T-helper 17 cell (primary cell): ENCODE measurements at places on chromosomes 11 and 22.

DNA sequence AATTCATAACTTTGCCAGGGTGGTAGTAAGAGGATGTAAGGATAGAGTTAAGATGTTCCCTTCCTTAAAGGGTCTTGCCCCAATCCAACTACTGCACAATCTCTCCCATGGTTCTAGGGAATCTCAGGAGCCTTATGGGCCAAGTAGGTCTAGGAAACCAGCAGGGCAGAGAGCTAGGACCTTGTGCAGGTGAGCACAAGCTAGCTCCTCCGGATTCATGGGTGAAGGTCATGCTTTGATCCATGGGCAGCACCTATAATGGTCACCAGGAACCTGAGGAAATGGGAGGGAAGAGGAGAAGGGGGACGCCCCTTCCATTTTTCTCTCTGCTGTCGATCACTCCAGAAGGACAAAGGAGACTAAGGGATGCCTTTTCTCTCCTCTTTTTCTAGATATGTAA is 16.8 kb downstream of the KCNJ11 start:
- H3K4me1 ChIP-seq = no peaks in the 10 kb centered on the region
- no peak overlapping the region for H3K27ac ChIP-seq
- H3K4me3 ChIP-seq = no peak overlapping the region

- DNase-seq = no peak
- H3K36me3 ChIP-seq = peaks cover 4% of the 10 kb centered on the region
- H3K27ac ChIP-seq = no peak overlapping the region
- no peaks in the 10 kb centered on the region for H3K4me1 ChIP-seq
- no peak overlapping the region for H3K4me3 ChIP-seq
- peaks cover 45% of the 10 kb centered on the region for H3K27me3 ChIP-seq
These were observed 270.2 kb downstream of the CTTN start for GRCh38 chr11:70668204-70669202.

DNA sequence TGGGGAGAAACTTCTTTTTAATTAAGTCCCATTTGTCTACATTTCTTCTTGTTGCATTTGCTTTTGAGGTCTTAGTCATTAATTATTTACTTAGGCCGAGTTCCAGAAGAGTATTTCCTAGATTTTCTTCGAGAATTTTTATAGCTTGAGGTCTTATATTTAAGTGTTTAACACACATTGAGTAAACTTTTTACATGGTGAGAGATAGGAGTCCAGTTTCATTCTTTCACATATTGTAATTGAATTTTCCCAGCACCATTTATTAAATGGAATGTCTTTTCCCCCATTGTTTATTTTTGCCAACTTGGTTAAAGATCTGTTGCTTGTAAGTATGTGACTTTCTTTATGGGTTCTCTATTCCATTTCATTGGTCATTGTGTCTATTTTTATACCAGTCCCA is 1344.0 kb upstream of the RAG2 start:
- no peak overlapping the region for H3K4me3 ChIP-seq
- no peaks in the 10 kb centered on the region for H3K4me1 ChIP-seq
- H3K27me3 ChIP-seq = no peaks in the 10 kb centered on the region

GRCh38 chr11:121472312-121472711 is 19.5 kb upstream of the SORL1-AS1 start:
- DNase-seq = no peak
- peaks cover 60% of the 10 kb centered on the region for H3K4me1 ChIP-seq
- H3K36me3 ChIP-seq = peaks cover 12% of the 10 kb centered on the region

GRCh38 chr11:121715405-121715804 is 262.6 kb upstream of the SORL1-AS1 start:
- H3K4me3 ChIP-seq = no peak overlapping the region
- H3K27me3 ChIP-seq = peaks cover 15% of the 10 kb centered on the region
- peaks cover 8% of the 10 kb centered on the region for H3K36me3 ChIP-seq
- DNase-seq = no peak
- H3K4me1 ChIP-seq = no peaks in the 10 kb centered on the region
- no peak overlapping the region for H3K27ac ChIP-seq

DNA sequence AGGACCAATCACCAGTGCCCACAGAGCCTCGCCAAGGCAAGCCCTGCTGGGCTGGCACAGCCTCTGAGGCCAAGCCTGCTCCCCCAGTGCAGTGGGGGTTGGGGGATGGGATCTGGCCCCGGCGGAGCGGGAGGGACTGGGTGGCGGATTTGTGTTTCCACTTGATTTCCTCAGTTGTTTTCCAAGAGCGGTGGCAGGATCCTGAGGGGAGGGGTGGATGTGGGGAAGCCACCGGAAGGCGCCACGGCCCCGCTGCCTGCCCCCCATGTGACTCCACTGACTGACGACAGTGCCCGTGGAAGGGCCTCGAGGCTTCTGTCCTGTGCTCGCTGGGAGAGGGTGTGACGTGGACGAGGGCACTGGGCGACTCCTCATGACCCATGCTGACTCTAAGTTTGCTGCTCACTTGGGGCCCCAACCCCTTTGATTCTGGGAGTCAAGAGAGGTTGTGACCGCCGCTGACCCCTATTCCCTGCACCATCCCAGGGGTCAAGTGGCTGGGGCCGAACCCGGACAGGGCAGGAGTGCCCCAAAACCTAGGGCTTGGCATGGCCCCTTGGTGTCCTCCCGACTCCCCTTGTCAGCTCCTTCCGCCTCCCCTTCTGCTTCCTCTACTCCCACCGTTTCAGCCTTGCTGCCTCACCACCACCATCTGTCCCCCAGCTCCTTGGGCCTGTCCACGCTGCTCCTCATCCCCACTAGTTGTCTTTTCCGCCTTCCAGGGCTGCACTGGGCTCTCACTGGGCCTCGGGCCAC is 23.5 kb upstream of the PICK1 start:
- H3K27ac ChIP-seq = no peak overlapping the region
- no peak overlapping the region for H3K4me3 ChIP-seq
- no peak for DNase-seq
- peaks cover 5% of the 10 kb centered on the region for H3K36me3 ChIP-seq
- H3K27me3 ChIP-seq = no peaks in the 10 kb centered on the region
- peaks cover 5% of the 10 kb centered on the region for H3K4me1 ChIP-seq

GRCh38 chr11:38547462-38547861 is 1949.4 kb upstream of the RAG2 start:
- no peaks in the 10 kb centered on the region for H3K4me1 ChIP-seq
- no peak overlapping the region for H3K27ac ChIP-seq
- no peaks in the 10 kb centered on the region for H3K36me3 ChIP-seq
- no peaks in the 10 kb centered on the region for H3K27me3 ChIP-seq
- no peak overlapping the region for H3K4me3 ChIP-seq

DNA sequence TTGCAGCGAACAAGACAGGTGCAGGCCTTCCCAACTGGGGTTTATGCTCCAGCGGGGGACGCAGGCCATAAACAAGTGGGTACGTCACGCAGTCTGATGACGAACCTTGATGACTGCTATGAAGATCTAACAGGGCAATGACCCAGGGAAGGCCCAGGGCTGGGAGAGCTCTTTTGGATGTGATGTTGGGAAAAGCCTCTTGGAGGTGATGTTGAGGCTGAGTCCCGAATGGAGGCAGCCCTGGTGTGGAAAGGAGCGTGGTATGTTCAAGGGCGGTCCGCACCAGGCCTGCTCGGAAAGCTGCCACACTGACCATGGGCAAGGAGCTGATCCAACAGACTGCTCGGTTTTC is 5.8 kb downstream of the FADS2 start:
- peaks cover 11% of the 10 kb centered on the region for H3K27me3 ChIP-seq
- DNase-seq = no peak
- H3K4me1 ChIP-seq = peaks cover 39% of the 10 kb centered on the region
- H3K36me3 ChIP-seq = peaks cover 4% of the 10 kb centered on the region
- H3K27ac ChIP-seq = peak overlapping the region; percentile 82
- H3K4me3 ChIP-seq = peak overlapping the region; percentile 73

- H3K27me3 ChIP-seq = peaks cover 31% of the 10 kb centered on the region
- H3K4me3 ChIP-seq = no peak overlapping the region
- no peak overlapping the region for H3K27ac ChIP-seq
- H3K36me3 ChIP-seq = peaks cover 14% of the 10 kb centered on the region
- peaks cover 22% of the 10 kb centered on the region for H3K4me1 ChIP-seq
These were observed 22.6 kb downstream of the RTN4RL2 start for GRCh38 chr11:57482782-57483561.

DNA sequence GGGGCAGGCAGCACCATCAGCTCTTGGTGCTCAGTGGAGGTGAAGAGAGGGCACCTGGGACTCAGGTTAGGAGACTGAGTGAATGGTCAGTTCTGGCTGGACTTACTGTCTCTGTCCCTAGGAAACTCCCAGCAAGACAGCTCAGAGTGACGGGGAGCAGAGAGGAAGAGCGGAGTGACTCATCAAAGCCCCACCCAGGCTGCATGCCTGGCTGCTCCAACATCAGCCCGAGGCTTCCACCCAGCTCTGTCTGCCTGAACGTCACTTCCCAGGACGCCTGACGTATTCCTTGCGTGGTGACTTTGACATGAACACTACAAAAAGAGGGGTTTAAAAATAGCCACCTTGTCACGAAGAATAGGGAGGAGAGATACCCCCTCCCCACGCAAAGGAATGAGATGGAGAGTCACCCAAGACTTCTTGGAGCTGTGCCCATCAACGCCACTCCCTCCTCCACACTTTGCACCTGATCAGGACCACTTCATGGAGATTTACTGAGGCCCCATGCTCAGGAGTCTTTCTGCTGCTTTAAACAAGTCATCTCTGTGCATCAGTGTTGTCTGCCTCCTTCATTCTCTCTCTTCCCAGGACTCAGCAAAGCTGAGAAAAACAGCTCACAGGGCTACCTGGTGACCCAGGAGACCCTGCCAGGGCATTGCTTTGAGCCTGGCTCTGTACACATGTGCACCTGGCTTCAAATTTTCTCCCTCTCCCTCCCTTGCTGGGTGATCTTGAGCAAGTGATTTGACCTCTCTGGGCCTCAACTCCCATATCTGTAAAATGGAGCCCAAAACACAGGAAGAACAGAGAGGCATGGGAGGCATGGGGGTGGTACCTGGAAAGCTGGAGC is 83.1 kb downstream of the MN1 start:
- peaks cover 6% of the 10 kb centered on the region for H3K27me3 ChIP-seq
- no peak overlapping the region for H3K27ac ChIP-seq
- H3K36me3 ChIP-seq = no peaks in the 10 kb centered on the region

- H3K27me3 ChIP-seq = no peaks in the 10 kb centered on the region
- peaks cover 6% of the 10 kb centered on the region for H3K36me3 ChIP-seq
- no peak overlapping the region for H3K4me3 ChIP-seq
- no peak overlapping the region for H3K27ac ChIP-seq
- DNase-seq = no peak
These were observed 2.8 kb upstream of the LIF start for GRCh38 chr22:30249049-30250038.

DNA sequence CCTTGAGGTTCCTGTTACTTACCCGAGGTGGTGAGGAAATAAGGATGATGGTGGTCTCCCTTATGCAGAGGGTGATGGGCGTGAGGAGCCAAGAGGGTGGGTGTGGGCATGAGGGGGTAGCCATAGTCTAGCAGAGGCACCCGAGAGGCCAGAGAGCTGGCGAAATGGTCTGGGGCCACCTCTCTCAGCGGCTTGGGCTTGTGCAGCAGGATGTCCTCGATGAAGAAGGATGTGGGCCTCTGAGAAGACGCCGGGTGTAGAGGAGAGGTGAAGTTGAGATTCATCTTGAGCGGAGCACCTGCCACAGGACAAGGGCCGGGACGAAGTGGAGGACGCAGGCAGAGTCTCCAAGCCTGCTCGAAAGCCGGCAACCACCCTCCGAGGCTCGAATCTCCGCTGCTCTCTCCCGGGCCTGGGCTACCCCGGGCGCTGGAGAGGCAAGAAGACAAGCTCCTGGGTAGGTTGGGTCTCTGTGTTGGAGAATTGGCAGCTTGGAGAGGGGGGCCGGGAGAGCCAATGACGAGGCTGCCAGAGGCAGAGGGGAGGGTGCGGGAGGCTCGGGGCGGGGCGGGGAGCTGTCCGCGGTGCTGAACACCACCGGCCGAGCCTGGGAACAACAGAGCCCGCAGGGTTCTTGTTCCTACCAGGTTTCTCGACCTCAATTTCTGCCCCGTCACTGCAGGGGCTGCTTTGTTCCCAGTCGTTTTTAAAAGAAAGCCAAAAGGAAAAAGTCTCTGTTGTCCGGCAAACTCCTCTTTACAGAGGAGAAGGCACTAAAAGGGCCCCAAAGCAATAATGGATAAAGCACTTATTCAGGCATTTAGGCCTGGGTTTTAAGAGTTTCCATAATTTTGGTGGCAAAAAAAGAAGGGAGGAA is at the start of gene BSX:
BSX (minus strand) TSS at position 447 of the 877 bp plus-strand sequence; CDS start at position 284, 163 bp downstream.
- peak; percentile 22 for DNase-seq
- H3K4me1 ChIP-seq = peaks cover 16% of the 10 kb centered on the region
- H3K4me3 ChIP-seq = peak within 1 kb of the TSS; percentile 28

GRCh38 chr22:32850591-32851517 is 49.3 kb downstream of the TIMP3 start:
- H3K4me1 ChIP-seq = no peaks in the 10 kb centered on the region
- no peak for DNase-seq
- H3K27me3 ChIP-seq = peaks cover 66% of the 10 kb centered on the region
- H3K4me3 ChIP-seq = no peak overlapping the region
- no peak overlapping the region for H3K27ac ChIP-seq
- no peaks in the 10 kb centered on the region for H3K36me3 ChIP-seq

DNA sequence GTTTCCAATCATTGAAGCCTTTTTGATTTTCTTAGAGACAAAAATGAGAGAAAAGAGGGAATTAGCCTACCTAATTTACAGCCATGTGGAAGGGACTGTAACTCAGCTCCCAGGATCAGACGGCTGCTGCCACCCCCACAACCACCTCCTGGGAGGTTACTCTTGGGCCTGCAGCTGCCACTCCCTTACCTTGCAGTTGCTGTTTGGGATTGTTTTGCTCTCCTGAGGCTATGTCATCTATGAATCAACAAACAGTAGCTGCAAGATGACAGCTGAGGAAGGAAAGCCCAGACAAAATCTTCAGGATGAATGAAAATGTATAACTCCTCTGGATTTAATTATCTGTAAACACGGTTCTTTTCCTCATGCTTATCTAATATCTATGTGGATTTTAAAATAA is 28.0 kb upstream of the ZC3H12C start:
- H3K4me1 ChIP-seq = no peaks in the 10 kb centered on the region
- H3K27me3 ChIP-seq = peaks cover 22% of the 10 kb centered on the region
- DNase-seq = no peak
- H3K27ac ChIP-seq = peak overlapping the region; percentile 11
- no peaks in the 10 kb centered on the region for H3K36me3 ChIP-seq

DNA sequence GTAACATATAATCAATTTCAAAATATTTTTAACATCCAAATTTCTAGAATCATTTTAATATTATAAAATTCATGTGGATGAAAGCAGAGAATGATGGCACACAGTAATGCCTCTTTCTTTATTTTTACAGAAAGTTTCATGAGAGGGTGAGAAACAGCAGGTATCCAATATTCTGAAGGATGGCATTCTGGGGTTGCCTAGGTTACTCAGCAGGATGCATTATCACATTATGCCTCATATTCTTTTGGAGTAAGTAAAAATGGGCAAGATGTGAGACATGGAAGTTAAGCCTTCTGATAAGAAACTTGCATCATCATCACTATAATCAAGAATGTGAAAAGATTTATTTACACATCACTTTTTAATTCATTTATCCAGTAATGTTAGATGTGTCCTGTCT is 148.7 kb upstream of the PGR start:
- no peaks in the 10 kb centered on the region for H3K27me3 ChIP-seq
- H3K27ac ChIP-seq = no peak overlapping the region
- no peak overlapping the region for H3K4me3 ChIP-seq
- DNase-seq = no peak
- H3K36me3 ChIP-seq = no peaks in the 10 kb centered on the region

- no peak overlapping the region for H3K4me3 ChIP-seq
- DNase-seq = no peak
- H3K27me3 ChIP-seq = no peaks in the 10 kb centered on the region
- peaks cover 8% of the 10 kb centered on the region for H3K36me3 ChIP-seq
- peaks cover 2% of the 10 kb centered on the region for H3K4me1 ChIP-seq
These were observed 11.9 kb upstream of the CHRNA10 start for GRCh38 chr11:3683039-3683438.

- H3K4me1 ChIP-seq = no peaks in the 10 kb centered on the region
- no peaks in the 10 kb centered on the region for H3K27me3 ChIP-seq
These were observed 60.5 kb upstream of the KCNQ1OT1 start for GRCh38 chr11:2760196-2760871.
